Activated CD8-positive, alpha-beta memory T cell treated with anti-CD3 and anti-CD28 coated beads, Interleukin-2, amount 10 ng/mL, durations not matched to agents 7 days and 5 days (primary cell): ENCODE measurements at places on chromosomes 16 and 17. TPM values are rescaled to one million over a fixed set of nuclear protein-coding genes. Genes with fewer than 3 reads are reported as not detected.

Gene SPATA32
- total RNA-seq: 0.49 TPM

Gene OSGIN1
- 0.93 TPM for total RNA-seq

Gene ASGR2
- total RNA-seq: not detected

Gene TMEM235
- not detected for total RNA-seq

Gene HASPIN
- 30.4 TPM for total RNA-seq

- peaks cover under 1% of the 10 kb centered on the region for H3K36me3 ChIP-seq
- no peaks in the 10 kb centered on the region for H3K4me1 ChIP-seq
- no peak overlapping the region for H3K27ac ChIP-seq
- no peak overlapping the region for H3K4me3 ChIP-seq
- H3K27me3 ChIP-seq: peaks cover 5% of the 10 kb centered on the region
Measured at GRCh38 chr17:60563743-60564142, 36.2 kb upstream of the PPM1D start.

- H3K27ac ChIP-seq: peak overlapping the region; percentile 92
- no peaks in the 10 kb centered on the region for H3K27me3 ChIP-seq
- H3K4me1 ChIP-seq: peaks cover 47% of the 10 kb centered on the region
Measured at GRCh38 chr17:42608305-42609181, 631 bp downstream of the RETREG3 start.

DNA sequence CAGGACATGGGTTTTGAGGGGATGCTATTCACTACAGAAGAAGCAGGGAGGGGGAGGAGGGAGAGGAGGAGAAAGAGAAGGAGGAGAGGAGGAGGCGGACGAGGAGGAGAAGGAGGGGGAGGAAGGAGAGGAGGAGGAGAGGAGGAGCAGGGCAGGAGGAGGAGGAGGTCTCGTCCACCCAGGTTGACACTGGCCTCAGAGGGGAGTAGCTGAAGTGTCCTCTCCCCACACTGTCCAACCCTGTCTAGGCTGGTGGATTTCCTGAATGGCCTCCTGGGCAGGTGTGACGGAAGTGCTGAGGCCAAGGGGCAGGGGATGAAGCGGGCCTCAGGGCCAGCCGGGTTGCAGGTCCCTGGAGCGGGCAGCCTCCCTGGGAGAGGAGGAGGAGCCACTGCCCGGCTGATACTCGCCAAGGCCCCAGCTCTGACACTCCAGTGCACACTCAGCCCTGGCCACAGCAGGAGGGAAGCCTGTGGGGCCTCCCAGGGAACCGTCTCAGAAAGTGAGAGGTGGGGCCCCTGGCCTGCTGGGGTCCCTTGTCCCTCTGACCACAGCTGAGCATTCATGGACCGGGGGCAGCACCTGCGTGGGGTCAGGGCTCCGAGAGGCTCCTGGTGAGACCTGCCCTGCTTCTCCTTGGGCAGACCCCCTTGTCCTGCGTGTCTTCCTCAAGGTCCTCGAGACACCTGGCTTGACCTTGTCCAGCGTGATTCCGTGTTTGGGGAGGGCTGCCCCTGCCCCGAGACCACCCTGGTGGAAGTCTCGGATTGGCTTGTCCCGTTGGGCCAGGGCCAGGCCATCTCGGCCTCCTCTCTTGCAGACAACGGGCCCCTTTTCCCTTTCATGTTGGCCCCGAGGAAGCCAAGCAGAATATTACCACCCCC, 200.6 kb upstream of the CIBAR2 start:
- H3K4me1 ChIP-seq: peaks cover 30% of the 10 kb centered on the region
- H3K27me3 ChIP-seq: peaks cover 9% of the 10 kb centered on the region
- no peak for DNase-seq
- no peak overlapping the region for H3K4me3 ChIP-seq
- H3K36me3 ChIP-seq: no peaks in the 10 kb centered on the region

DNA sequence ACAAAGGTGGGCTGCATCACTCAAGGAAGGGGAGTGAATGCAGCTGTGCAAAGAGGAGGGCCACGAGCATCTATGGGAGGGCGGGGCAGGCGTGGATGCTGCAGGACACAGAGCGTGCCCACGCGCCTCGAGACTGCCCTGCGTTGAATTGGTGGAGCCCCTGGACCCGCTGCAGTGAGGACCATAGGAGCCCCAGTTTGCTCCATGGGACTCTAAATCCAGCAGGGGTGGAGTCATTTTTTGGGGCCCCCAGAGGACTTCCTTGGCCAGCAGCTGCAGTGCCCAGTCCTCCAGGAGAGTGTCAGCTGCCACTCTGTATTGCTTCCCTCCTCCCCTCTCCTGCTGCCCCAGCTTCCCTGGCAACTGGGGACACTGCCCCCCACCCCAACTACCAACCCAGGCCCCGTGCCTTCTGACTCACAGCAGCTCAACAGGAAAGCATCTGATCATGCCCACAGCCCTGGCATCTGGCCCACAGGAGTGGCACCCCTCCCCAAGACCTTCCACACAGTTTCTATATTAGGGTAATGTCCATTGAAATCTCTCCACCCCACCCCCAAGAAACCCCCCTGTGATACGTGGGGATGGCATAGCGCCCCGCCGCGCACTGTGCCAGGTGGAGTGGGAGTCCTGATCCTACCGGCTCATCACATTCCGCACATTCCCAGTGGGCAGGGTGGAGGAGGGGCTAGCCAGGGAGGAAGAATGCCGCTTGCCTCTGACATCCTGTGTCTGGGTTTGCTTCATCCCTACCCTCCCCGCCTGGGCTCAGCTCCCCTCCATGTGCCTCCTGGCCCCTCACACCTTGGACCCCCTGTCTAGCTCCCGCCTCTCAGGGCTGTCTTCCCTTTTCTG, 27.8 kb upstream of the ITGA3 start:
- no peak overlapping the region for H3K27ac ChIP-seq
- DNase-seq: no peak
- H3K27me3 ChIP-seq: peaks cover 28% of the 10 kb centered on the region
- H3K4me1 ChIP-seq: peaks cover 14% of the 10 kb centered on the region
- no peaks in the 10 kb centered on the region for H3K36me3 ChIP-seq
- H3K4me3 ChIP-seq: no peak overlapping the region

GRCh38 chr17:40485851-40486521, 15.4 kb downstream of the TNS4 start:
- no peak overlapping the region for H3K4me3 ChIP-seq
- no peak for DNase-seq
- H3K4me1 ChIP-seq: peaks cover 46% of the 10 kb centered on the region
- H3K36me3 ChIP-seq: no peaks in the 10 kb centered on the region

DNA sequence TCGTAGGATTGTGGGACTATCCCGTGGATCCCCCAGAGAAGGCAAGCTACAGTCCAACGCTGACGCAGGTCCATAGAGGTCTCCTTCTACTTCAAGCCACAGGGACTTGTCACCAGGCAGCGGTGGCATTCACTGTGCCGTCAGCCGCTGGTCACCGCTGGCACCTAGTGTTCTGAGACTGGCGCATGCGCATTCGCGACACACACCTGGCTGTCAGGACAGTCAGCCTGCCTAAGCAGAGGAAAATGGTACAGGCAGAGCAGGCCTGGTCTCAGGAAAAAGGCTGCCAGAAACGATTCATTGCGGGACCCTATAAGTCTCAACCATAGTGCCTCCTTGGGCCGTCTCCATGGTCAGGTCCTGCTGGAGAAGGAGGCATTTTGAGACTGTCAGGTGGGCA, 138.0 kb upstream of the WSB1 start:
- no peaks in the 10 kb centered on the region for H3K27me3 ChIP-seq
- H3K36me3 ChIP-seq: no peaks in the 10 kb centered on the region
- no peak overlapping the region for H3K27ac ChIP-seq
- H3K4me3 ChIP-seq: no peak overlapping the region

DNA sequence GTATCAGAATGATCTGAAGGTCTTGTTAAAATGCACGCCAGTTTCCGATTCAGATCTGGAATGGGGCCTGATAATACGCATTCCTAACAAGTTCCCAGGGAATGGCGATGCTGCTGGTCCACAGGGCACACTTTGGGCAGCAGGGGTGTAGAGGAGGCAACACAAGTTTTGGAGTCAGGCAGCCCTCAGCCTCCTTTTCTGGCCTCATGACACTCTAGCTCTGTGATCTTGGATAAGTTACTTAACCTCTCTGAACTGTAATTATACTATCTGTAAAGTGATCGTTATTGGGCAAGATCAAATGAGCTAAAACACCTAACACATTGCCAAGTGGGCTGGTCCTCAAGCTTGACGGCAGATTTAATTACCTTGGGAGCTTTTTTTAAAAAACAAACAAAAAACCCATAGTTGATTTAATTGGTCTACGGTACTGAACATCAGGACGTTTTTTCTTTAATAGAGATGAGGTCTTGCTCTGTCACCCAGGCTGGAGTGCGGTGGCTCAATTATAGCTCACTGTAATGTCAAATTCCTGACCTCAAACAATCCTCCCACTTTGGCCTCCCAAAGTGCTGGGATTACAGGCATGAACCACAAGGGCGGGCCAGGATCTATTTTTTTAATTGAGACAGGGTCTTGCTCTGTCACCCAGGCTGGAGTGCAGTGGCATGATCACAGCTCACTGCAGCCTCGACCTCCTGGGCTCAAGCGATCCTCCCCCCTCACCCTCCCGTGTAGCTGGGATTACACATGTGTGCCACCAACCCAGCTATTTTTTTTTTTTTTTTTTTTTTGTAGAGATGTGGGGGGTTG, 10.0 kb upstream of the MRPS23 start:
- peaks cover 46% of the 10 kb centered on the region for H3K27me3 ChIP-seq
- H3K36me3 ChIP-seq: no peaks in the 10 kb centered on the region
- peaks cover 14% of the 10 kb centered on the region for H3K4me1 ChIP-seq

DNA sequence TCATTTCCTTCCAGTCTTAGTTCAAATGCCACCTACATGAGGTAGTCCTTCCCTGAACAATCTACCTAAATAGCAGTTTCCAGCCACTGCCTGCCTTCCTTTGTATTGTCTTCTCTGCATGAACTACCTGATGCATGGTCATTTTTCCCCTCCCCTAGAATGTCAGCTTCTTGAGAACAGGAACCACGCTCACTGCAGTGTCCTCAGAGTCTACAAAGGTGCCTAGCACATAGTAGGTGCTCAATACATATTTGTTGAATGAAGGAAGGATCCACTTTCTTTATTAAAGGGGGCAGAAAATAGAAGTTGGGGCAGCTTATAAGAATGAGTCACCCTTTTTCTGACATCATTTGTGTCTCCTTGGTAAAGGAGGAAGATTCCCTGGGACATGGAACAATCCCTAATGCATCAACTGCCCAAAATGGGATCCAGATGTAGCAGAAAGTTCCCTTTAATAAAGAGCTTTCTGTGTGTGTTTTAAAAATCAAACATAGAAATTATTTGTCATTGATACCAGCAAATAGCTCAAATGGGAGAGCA, 4.4 kb upstream of the CYLD start:
- DNase-seq: no peak
- no peak overlapping the region for H3K27ac ChIP-seq
- H3K4me1 ChIP-seq: peaks cover 23% of the 10 kb centered on the region
- peaks cover 9% of the 10 kb centered on the region for H3K36me3 ChIP-seq
- no peak overlapping the region for H3K4me3 ChIP-seq

DNA sequence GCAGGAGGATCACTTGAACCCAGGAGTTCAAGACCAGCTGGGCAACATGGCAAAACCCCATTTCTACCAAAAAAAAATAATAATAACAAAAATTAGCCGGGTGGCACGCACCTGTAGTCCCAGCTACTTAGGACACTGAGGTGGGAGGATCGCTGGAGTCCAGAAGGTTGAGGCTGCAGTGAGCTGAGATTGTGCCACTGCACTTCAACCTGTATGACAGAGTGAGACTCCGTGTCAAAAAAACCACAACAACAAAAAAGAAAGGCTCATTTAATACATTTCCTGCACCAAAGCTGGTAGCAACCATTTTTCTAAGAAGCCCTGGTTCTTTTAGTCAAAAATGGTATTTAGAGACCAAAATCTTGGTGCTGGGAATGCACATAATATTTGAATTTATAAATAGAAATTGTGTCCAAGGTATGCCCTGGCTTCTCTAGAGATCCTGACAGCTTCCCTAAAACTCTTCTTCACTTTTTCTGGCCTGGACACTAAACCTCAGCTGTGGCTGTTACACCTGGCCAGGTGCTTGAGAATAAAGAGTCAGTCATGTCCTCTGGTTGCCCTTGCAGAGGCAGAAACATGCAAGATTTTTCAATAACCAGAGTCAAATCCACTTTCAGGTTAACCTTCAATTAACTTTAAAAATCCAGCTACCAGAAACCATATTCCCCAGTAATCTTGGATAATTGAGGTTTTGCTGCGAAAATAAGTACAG, 35.9 kb downstream of the SCNN1B start:
- no peak overlapping the region for H3K27ac ChIP-seq
- H3K4me1 ChIP-seq: peaks cover 5% of the 10 kb centered on the region

- DNase-seq: no peak
- no peak overlapping the region for H3K27ac ChIP-seq
- H3K4me1 ChIP-seq: no peaks in the 10 kb centered on the region
Measured at GRCh38 chr16:86371083-86371803, 139.1 kb upstream of the FOXF1 start.

DNA sequence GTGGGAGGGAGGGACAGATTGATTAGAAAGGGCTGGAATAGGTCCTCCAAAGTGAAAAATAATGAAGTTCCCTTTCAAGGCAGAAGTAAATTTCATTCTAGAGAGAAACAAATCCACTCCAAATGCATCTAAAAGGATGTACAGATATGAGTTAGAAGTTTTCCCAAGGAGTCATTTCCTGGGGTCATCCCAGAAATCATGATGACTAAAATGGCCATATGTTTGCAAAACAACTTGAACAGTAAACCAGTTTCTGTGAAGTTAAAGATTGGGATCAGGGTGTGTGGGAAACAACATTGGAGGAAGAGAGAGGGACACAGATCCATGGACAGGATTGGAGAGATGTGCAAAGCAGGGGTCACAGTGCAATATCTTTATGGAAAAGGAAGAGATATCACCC, 32.5 kb upstream of the ARHGAP44 start:
- no peaks in the 10 kb centered on the region for H3K36me3 ChIP-seq
- H3K27ac ChIP-seq: no peak overlapping the region
- no peaks in the 10 kb centered on the region for H3K4me1 ChIP-seq
- no peak overlapping the region for H3K4me3 ChIP-seq
- DNase-seq: no peak

DNA sequence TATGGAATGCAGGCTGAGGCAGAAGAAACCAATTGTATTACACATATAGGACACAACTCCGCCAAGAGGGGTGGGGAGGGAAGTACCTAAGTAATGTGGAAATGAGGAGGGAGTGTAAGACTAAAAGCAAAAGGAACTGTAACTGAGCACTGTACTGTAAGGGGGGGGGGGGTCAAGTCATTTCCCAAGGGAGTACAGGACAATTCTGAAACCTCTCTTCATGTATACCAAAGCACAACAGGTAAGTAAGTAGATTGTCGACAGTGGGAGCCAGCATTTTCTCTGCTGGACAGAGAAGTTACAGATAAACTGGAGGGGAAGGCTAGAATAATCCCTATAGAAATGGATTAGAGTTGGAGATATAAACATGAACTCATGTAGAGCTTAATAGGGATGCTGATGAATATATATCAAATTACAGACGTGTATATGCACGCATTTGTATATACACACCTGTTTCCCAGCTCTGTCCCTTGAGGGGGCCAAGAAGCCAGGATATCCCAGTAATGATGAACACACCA, 6.4 kb downstream of the USP22 start:
- H3K4me1 ChIP-seq: peaks cover 73% of the 10 kb centered on the region
- no peak overlapping the region for H3K4me3 ChIP-seq
